ENCODE measurements at places on chromosomes 3 and 15. TPM values are rescaled to one million over a fixed set of nuclear protein-coding genes. Genes with fewer than 3 reads are reported as not detected.

GRCh38 chr15:78714890-78715289 lies 73.9 kb upstream of the CHRNB4 start:
- DNase-seq: no peak

- no peak for DNase-seq
Measured at GRCh38 chr3:100971798-100972197, 21.4 kb downstream of the ABI3BP start.

GRCh38 chr15:29636140-29636539 lies 186.1 kb downstream of the TJP1 start:
- peak; percentile 86 for DNase-seq

- DNase-seq: no peak
Measured at GRCh38 chr15:86199467-86200145, 119.9 kb downstream of the AGBL1 start.

GRCh38 chr3:101512396-101512645 lies 691 bp downstream of the SENP7 start:
- no peak for DNase-seq

DNA sequence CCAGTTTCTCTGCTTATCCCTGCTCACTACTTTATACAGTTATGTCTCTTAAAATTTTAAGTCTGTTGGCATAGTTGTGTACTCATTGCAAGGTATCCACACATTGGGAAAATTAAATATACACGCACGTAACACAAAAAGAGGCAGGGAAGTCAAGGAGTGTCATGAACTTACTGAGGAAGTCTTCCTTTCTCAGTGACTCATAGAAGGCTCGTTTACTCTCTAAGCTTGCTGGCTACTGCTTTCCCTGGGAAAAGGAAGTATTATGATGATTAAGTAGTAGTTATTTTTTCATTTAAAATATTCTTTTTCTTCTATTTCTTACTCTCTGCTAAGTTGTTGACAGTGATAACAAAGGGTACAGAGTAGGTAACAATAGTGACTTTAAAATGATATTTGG lies 287.3 kb downstream of the UBE2E2 start:
- no peak for DNase-seq

GRCh38 chr3:124299831-124300230 lies 307.9 kb upstream of the ROPN1 start:
- no peak for DNase-seq

DNA sequence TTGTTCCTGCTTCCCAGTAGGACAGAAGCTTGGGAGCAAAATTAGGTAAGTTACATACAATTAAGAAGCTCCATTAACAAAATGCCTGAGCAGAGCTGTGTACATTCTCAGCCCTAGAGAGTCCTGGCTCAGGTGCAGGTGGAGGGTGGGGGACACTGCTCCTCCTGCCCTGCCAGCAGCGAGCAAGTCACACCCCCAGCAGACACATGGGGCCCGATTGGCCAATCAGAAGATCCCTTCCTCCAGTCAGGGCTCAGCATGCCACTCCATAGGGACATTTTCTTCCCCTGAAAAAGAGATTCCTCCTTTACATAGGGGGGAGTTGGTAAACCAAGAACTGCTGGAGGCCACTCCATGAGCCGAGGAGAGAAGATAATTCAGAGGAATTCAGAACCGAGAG lies 62.1 kb downstream of the PLXNA1 start:
- no peak for DNase-seq

DNA sequence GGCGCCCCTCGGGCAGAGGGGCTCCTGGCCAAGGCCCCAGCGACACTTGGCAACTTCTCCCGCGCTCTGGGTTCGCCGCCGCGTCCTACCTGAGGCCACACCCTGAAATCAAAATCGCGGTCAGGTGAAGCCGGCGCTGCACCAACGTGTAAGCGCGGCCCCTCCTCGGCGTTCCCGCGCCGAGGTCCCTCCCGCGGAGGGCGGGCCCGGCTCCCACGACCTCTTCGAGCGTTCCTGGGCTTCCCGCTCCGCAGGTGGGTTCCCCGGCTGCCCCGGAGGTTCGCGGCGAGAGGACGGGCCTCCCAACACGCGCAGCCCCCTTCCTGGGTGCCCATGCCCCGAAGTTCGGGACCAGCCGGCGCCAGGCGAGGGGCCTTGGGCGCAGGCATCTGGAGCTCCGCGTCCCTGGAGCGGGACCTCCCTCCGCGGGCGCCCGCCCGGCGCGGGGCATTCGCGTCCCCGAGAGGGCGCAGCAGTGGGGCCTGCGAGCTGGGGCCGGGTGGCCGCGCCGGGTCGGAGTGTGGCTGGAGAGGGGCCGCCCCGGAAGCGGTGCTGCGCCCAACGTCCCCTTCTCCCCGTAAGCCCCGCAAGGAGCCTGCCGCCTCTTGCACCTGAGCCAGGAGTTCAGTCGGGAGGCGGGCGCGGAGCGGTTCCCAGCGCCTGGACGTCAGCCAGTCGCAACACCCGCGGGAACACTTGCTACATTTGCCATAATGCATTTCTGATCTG lies 13.7 kb downstream of the PAK6 start:
- peak; percentile 74 for DNase-seq

- DNase-seq: no peak
Measured at GRCh38 chr3:121992601-121993560, 29.2 kb downstream of the ILDR1 start.

SAMD7 gene
- 0.25 TPM for polyA plus RNA-seq

CCR4 gene
- 2.0 TPM for polyA plus RNA-seq

GRCh38 chr15:63372753-63373152 lies 8.9 kb downstream of the CA12 start:
- DNase-seq: no peak

DNA sequence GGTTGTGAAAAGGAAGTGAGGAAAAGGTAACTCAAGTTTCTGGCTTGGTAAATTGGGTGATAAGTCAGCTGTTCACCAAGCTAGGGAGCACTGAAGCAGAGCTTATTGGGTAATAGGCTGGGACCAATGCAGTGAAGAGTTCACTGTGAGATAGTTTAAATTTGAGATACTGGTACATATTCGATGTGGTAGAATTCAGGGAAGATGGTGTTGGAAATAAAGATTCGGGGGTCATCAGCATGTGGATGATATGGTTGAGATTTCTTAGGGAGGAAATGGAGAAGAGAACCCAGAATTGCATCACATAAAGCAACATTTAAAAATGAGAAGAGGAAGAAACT lies 16.9 kb downstream of the MME start:
- no peak for DNase-seq

ADIPOQ gene
- polyA plus RNA-seq: 1.5 TPM

GRCh38 chr3:55742022-55742831 lies 255.1 kb upstream of the WNT5A start:
- DNase-seq: no peak

- no peak for DNase-seq
Measured at GRCh38 chr3:72444656-72445223, 403.5 kb downstream of the SHQ1 start.
